ENCODE measurements at places on chromosomes 2 and 18. TPM values are rescaled to one million over a fixed set of nuclear protein-coding genes. Genes with fewer than 3 reads are reported as not detected.

GRCh38 chr18:9736286-9736835, 28.3 kb downstream of the RAB31 start:
- DNase-seq, result no peak

GRCh38 chr2:191836853-191837769, 9.8 kb downstream of the CAVIN2 start:
- DNase-seq, result peak; percentile 21

RFTN2 gene
- total RNA-seq, result 0.40 TPM

DNA sequence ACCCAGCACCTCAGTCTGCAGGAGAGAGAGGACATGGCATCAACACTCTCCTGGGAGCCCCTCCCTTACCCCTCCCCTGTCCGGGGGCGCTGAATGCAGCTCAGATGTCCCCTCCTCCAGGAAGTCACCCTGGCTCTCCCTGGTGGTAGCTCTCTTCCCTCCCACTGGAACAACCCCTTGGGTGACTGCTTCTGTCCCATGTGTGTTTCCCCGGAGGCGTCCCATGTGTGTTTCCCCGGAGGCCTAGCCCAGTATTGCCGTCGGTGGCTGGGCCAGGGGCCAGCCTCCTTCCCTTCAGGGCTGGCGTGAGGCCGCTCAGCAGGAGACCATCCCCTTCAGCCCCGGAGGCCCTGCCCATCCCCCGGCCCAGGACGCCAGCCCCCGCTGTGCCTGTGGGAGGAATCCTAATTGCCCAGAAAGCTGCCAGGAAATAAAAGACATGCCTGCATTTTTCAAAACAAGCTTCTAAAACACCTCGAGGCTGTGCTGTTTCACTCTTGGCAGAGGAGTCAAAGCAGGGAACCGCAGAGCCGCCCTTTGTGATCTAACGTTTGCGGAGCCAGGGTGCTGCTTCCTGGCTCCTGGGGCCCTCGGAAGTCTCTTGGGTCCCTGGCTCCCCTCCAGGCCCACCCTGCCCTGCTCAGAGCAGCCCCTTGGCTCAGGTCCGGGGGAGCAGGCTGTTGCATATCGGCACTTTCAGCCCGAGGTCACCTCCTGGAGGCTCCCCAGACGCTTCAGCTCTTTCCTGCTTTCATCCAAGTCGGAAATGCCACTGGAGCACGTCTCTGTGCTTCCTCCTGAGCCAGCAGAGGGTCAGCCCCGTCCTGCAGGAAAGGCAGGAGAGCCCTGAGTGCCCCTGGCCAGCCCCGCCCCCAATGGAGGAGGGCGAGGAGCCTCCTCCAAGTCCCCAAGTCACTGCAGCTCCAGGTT, 11.4 kb downstream of the SNED1 start:
- DNase-seq, result peak; percentile 46

RIT2 gene
- not detected for total RNA-seq

DNA sequence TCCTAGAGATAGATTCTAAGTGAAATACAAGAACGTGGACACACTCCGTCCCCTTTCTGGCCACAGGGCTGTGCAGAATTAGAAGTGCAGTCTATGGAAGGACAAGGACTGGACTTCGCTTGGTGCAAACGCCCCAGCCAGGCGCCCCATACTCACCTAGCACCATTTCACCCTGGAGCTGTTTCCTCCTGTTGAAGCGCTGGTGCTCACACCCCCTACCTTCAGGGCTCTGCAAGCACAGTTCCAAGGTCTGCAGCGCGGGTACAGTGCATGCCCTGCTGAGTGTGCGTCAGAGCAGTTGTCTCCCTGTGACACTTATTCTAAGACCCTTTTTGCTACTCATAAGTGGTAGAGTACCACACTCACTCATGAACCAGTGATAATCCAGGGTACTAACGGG, 3.0 kb downstream of the HPCAL1 start:
- DNase-seq, result no peak

- DNase-seq, result no peak
Observed at GRCh38 chr2:119488245-119489214, 35.8 kb downstream of the SCTR start.

DNA sequence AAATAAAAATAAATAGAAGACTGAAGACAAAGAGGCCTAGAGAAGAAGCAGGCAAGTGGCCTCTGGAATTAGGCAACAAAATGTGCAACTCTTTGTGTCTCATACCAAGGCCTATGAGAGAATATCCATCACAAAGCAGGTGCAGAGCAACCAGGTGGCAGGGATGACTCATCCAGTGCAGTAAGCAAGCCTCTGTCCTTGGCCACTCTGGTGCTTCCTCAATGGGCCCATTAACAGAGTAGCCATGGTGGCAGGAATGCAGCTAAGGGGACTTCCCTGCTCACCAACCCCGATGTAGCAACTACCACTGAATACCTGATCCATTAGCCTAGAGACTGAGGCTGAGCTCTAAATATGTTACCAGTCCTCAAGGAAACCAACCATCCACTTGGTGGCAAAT, 11.0 kb upstream of the EPG5 start:
- DNase-seq, result peak; percentile 31

DNA sequence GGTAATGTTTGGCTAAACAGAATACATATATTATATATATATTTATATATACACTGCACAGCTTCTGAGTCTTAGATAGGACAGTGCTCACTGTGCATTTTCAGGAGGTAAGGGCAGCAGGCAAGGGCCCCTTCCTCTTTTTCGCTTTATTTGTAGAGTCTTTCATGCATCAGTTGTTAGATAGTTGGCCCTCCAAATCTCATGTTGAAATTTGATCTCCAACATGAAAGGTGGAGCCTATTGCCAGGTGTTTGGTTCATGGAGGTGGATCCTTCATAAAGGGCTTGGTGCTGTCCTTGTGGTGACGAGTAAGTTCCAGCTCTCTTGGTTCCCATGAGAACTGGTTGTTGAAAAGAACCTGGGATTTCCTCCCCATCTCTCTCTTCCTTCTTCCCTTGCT, 48.1 kb downstream of the TSN start:
- DNase-seq, result no peak

DNA sequence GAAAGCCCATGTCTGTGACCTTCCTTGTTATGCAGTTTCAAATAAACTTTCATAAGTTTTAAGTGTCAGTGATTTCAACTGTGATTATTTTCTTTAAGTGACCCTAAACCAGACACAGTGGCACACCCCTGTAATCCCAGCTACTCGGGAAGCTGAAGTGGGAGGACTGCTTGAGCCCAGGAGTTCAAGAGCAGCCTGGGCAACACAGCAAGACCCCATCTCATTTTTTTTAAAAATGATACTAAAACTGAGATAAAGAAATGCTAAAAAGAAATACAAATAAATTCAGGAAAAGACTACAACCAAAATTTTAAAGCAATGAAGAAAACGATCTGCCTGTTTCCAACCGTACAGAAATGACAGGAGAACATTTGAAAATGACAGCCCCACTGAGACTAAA, 54.2 kb downstream of the ROCK2 start:
- DNase-seq, result no peak

SLC4A5 gene
- total RNA-seq, result not detected

DNA sequence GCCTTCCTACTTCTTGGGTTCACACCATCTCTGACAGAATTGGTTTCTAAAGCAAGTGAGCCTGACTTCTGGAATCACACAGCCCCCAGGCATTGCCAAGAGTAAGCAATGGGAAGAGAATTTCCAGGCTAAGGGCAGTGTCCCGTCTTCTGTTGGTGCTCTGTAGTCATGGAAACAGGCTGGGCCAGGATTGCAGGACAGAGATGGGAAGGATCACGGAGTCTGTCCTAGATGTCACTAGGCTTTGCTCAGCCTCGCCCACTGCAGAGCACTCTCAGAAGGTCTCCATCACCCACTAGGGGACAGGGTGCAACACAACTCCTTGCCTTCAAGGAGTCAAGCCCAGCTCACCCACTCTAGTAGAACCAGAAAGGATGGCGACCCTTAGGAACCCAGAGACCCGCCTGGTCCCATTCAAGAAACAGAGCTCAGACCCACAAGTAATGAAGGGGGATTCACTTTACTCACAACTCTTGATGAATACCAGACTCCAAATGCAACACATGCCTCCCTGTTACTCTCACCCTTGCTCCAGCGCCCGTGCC, 48.6 kb upstream of the TEX51 start:
- DNase-seq, result no peak

DNA sequence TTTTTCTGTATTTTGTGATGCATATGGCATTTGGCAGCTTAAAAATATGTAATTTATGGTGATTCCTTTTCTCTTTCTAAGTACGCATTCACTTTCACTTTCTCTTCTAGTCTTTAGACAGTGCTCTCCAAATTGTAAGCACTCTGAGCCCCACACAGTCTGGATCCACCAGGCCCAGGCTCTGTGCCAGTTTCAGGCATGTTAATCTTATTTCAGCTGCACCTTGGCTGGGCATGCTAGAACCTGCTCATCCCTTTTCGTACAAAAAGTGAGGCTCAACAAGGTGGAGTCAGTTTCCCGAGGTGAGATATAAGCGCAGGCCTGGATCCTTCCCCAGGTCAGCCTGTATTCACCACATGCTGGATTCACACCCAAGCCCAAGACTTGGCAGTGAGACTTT, 203.9 kb downstream of the MTX2 start:
- peak; percentile 44 for DNase-seq

DNA sequence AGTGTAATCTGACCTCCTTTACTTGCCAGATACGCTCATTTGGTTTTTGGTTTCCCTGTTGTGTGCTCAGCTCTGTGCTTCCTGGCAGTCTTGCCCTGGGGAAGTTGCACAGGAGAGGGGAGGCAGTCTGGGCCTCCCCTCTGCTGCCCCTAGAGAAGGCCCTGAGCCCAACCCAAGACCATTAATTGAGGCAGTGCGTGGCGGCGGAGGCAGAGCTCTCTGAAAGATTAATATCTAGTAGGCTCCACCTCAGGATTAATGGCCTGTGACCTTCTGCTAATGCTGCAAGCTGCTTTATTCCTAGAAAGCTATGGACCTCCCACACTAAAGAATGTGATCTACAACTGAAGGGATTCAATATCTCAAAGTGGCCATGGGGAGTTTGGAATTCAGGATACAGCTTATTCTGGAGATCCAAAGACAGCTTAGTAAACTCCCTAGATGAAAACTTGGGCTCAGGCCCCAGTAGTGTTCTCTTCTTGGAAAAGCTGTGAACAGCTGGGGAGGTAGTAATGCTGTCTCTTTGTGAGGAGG, 41.4 kb upstream of the MAPRE2 start:
- DNase-seq, result no peak

GRCh38 chr2:71477231-71477691, 23.9 kb downstream of the DYSF start:
- DNase-seq, result no peak

DNA sequence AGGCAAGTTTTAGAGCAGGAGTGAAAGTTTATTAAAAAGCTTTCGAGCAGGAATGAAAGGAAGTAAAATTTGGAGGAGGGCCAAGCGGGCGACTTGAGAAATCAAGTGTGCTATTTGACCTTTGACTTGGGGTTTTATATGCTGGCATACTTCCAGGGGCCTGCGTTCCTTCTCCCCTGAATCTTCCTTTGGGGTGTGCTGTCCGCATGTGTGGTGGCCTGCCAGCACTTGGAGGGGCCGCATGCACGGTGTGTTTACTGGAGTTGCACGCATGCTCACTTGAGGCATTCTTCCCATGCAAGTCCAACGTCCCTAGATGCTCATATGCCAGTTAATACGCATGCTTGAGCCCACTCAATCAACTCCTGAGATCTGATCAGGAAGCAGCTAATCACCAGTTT, 78.3 kb upstream of the MAP4K4 start:
- no peak for DNase-seq

DNA sequence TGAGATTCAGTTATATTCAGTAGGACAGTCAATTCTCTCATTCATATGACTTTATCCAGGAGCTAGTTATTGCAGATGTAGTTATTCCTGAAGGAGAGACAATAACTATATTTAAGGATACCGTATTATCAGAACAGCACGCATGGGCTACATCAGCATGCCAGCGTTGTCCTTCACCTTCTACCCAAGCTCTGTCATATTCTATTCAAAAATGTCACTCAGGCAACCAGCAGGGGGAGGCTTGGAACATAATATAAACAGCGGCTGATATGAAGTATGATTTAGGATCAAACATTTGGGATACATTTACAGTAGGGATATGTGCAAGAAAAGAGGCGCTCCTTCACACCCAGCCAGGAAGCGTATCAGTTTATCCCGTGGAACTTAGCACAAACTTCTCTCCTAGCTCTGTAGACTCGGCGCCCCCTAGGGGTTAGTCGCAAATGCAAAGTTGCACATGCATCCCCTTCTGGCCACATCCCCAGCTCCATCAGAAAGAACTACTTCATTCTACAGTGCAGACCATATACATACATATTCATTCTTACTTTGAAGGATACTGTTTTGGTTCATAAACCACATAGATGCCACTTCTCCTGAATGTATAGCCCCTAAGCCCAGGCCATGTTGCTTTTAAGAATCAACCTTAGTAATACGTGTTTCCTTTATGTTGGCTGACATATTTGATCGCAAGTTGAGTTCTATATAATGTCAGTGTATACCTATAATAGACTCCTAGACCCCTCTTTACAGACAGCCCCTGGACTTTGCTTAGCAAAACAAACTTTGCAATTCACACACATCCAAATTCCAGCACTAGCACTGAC, 759.4 kb downstream of the ADCYAP1 start:
- DNase-seq, result no peak

GRCh38 chr2:165637396-165637795, 156.7 kb downstream of the GALNT3 start:
- no peak for DNase-seq

DNA sequence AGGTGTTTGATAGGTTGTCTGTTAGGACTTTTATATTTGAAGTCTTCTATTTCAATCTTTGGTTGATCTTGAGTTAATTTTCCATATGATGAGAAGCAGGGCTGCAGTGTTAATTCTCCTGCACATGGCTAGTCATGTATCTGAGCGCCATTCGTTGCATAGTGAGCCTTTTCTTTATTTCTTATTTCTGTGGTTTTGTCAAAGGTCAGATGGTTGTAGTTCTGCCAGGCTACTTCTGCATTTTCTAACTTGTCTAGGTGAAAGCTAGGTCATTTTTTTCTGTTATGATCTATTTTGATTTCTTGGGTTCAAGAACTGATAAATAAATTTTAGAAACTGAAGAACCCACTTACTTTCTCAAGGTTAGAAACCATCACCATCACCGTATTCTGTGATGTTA, 56.7 kb downstream of the CCDC74A start:
- DNase-seq, result no peak

ATL2 gene
- total RNA-seq, result 75.3 TPM

Measured in LHCN-M2 (cell line).